ENCODE measurements at places on chromosomes 6 and 20.

- DNase-seq, result no peak
These were observed 9.9 kb upstream of the SLC17A3 start for GRCh38 chr6:25883991-25884390.

DNA sequence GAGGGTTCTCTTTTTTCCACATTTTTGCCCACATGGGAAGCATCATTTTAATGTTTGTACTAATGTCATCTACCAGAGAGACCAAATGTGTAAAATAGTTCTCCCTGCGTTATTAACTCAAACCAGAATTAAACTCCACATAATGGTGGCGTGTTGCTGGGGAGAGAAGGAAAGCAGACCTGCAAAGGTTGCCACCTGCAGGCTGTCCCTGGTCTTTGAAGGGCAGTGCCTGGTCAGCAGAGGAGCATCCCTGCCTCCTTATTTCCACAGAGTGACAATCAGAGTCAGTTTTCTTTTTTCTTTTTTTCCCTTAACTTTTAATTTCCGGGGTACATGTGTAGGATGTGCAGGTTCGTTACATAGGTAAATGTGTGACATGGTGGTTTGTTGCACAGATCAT, 214.5 kb downstream of the TBX18 start:
- DNase-seq, result no peak

- DNase-seq, result no peak
These were observed 53.0 kb downstream of the GNAS-AS1 start for GRCh38 chr20:58797371-58798338.

DNA sequence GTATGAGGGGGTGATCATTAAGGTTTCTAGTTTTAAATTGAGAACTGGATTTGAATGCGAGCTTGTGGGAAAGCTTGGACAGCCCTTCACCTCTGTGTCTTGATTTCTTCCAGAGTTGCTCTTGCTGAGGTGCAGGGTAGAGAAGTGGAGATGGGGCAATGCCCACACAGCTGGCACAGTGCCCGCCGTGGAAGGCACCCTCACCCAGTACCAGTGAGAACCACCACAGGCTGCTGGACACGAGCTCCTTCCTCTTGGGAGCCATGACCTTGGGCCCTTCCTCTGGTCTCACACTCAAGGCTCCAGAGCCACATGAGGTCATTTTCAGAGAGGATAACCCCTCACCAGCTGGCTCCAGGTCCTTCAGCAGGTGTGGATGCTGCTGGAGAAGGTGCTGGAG, 67.3 kb downstream of the DACT2 start:
- DNase-seq, result no peak

GRCh38 chr20:63258781-63259180, 4.5 kb upstream of the NKAIN4 start:
- DNase-seq, result no peak

- DNase-seq, result no peak
These were observed 346.7 kb downstream of the PAX1 start for GRCh38 chr20:22052025-22052650.

DNA sequence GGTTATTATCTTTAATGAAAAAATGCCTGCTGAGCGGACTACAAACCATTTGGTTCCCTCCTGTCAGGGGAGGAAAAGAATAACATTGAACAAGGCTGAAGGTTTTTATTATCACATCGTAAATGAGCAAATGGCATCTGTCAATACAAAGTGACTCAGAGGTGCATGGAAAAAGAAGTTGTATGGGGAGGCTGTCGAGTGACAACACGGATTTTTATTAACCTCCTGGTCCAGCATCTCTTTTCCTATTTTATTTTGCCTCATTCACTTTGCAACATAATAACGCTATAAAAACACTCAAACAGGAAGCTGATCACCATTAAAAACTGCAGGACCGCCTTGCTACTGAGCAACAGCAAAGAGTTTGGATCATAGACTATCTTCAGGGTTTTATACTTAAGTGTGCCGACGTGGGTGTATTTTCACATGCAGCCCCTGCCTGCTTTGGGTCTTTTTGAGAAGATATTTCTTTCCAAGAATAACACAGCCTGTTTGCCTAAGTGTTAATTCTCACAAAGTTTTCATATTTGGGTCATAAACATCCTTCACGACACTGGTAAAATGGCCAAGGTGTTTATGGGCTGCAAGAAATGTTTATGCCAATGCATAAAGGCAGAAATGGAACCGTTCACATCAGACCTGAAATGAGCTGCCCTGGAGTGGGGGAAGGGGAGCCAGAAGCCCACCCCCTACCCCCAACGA, 132.1 kb upstream of the SALL4 start:
- DNase-seq, result no peak

Measured in activated T-helper 1 cell treated with Interleukin-2 at 50 U/mL for 16 hours (primary cell).